Aortic smooth muscle cell (primary cell): ENCODE measurements at places on chromosomes 5 and 9. TPM values are rescaled to one million over a fixed set of nuclear protein-coding genes. Genes with fewer than 3 reads are reported as not detected.

The SPOCK1 gene
- 50.3 and 224 TPM in 2 replicates for total RNA-seq

The TRUB2 gene
- total RNA-seq, result 20.2 and 22.5 TPM in 2 replicates

The GRM6 gene
- total RNA-seq, result not detected in 2 replicates

The ABITRAM gene
- 5.8 and 6.9 TPM in 2 replicates for total RNA-seq

The NUTM2F gene
- total RNA-seq, result not detected in 2 replicates

The HSPB3 gene
- total RNA-seq, result 0.37 TPM in 1 of 2 replicates, not detected in the other

The EGFL7 gene
- 15.5 and 15.7 TPM in 2 replicates for total RNA-seq

The PCDHGB3 gene
- total RNA-seq, result 5.7 and 8.4 TPM in 2 replicates

The FBXO38 gene
- total RNA-seq, result 67.6 and 71.4 TPM in 2 replicates

The GGTA1 gene
- 1.3 and 2.8 TPM in 2 replicates for total RNA-seq

The PCDHA9 gene
- under 0.01 and 0.06 TPM in 2 replicates for total RNA-seq

The MVB12B gene
- 1.8 and 2.7 TPM in 2 replicates for total RNA-seq

The C7 gene
- total RNA-seq, result 2.4 and 15.2 TPM in 2 replicates

The NRG2 gene
- total RNA-seq, result 2.3 and 2.8 TPM in 2 replicates

The NMUR2 gene
- total RNA-seq, result not detected in 2 replicates

The ASPN gene
- 1.7 and 19.8 TPM in 2 replicates for total RNA-seq

The IL4 gene
- not detected in 2 replicates for total RNA-seq

The ADRB2 gene
- 3.7 and 6.2 TPM in 2 replicates for total RNA-seq

The SVEP1 gene
- total RNA-seq, result 3.5 and 4.4 TPM in 2 replicates

The CRHBP gene
- 0.13 and 0.75 TPM in 2 replicates for total RNA-seq

The BSPRY gene
- not detected in 2 replicates for total RNA-seq

The EIF4EBP3 gene
- total RNA-seq, result 1.2 and 1.8 TPM in 2 replicates

The PSMB7 gene
- 248 and 293 TPM in 2 replicates for total RNA-seq

The ACTBL2 gene
- 0.06 TPM in 1 of 2 replicates, not detected in the other for total RNA-seq

The ZNF300 gene
- total RNA-seq, result 4.4 and 4.9 TPM in 2 replicates

The DDX4 gene
- not detected in 2 replicates for total RNA-seq

The SYK gene
- total RNA-seq, result under 0.01 TPM in 1 of 2 replicates, not detected in the other

The QRFP gene
- not detected in 2 replicates for total RNA-seq

The SLC4A9 gene
- total RNA-seq, result not detected in 2 replicates

The ADRA1B gene
- total RNA-seq, result under 0.01 and 0.25 TPM in 2 replicates

The TEK gene
- 2.1 and 3.4 TPM in 2 replicates for total RNA-seq

The PCDHGA11 gene
- total RNA-seq, result 11.0 and 18.2 TPM in 2 replicates

The C9orf72 gene
- 3.6 and 7.8 TPM in 2 replicates for total RNA-seq

The SPINK14 gene
- not detected in 2 replicates for total RNA-seq

The TEX48 gene
- total RNA-seq, result not detected in 2 replicates

The IFNA10 gene
- not detected in 2 replicates for total RNA-seq

The MLANA gene
- total RNA-seq, result not detected in 2 replicates

The RHOBTB3 gene
- total RNA-seq, result 27.5 and 34.6 TPM in 2 replicates

The APBA1 gene
- 11.8 and 15.2 TPM in 2 replicates for total RNA-seq

The FOXD4L4 gene
- under 0.01 and 0.26 TPM in 2 replicates for total RNA-seq

The IDNK gene
- 8.7 and 9.9 TPM in 2 replicates for total RNA-seq

The PCDHGA7 gene
- total RNA-seq, result 3.4 and 4.8 TPM in 2 replicates

The GLRX gene
- total RNA-seq, result 24.5 and 29.6 TPM in 2 replicates

The CDHR2 gene
- total RNA-seq, result not detected in 2 replicates

The TAF11L5 gene
- not detected in 2 replicates for total RNA-seq

The IER5L gene
- 93.6 and 93.7 TPM in 2 replicates for total RNA-seq

The PCDHGA10 gene
- total RNA-seq, result 5.3 and 7.5 TPM in 2 replicates

The CDH9 gene
- not detected in 2 replicates for total RNA-seq

The TMEM171 gene
- total RNA-seq, result 1.2 and 3.6 TPM in 2 replicates

The PCDHA11 gene
- total RNA-seq, result 0.06 and 0.13 TPM in 2 replicates

The GFRA3 gene
- not detected in 2 replicates for total RNA-seq

The UNC13B gene
- 34.3 and 35.1 TPM in 2 replicates for total RNA-seq

The C9orf50 gene
- total RNA-seq, result 0.13 and 0.19 TPM in 2 replicates

The RPL37 gene
- total RNA-seq, result 2,631 and 3,022 TPM in 2 replicates

The ANXA1 gene
- 1,496 and 1,599 TPM in 2 replicates for total RNA-seq

The SPINK13 gene
- not detected in 2 replicates for total RNA-seq

The NSA2 gene
- total RNA-seq, result 102 and 143 TPM in 2 replicates

The IFNA13 gene
- not detected in 2 replicates for total RNA-seq

The SOX30 gene
- total RNA-seq, result not detected in 2 replicates
